ENCODE measurements at places on chromosomes 4 and X.

- peak; percentile 17 for DNase-seq
Observed at GRCh38 chr4:41538887-41539498, 1.0 kb downstream of the LIMCH1 start.

DNA sequence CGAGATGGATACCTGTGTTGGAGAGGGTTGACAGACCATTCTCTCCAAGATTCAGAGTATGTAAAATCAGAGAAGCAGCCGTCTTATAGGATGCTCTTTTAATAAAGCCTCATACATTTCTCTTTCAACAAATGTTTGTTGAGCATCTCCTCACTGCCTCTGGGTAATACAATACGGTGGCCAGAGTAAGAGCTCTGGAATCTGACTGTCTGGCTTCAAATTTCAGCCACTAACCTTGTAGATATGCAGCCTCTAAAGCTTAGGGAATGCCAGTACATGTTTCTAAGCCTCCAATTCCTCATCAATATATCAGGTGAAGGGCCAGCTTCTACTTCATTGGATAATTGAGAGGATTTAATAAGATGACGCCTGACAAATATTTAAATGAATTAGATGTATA is 61.3 kb downstream of the CLNK start:
- DNase-seq: no peak

DNA sequence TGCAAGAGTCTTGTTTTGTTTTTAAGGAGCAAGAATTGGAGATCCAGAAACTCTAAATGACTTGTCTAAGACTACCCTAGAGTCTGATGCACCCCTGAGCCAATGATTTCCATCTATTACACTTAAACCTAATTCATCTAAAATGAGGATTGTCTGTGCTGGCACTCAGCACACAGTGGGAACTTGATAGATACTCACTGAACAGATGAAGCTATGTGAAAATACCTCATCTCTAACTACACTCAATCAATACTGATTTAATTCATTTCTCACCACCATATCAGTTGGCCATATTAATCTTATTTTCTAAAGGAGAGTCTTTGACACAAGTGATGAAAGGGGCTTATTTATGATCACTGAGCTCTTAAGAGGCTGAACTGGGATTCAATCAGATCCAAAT is 262.1 kb downstream of the HS3ST1 start:
- no peak for DNase-seq

DNA sequence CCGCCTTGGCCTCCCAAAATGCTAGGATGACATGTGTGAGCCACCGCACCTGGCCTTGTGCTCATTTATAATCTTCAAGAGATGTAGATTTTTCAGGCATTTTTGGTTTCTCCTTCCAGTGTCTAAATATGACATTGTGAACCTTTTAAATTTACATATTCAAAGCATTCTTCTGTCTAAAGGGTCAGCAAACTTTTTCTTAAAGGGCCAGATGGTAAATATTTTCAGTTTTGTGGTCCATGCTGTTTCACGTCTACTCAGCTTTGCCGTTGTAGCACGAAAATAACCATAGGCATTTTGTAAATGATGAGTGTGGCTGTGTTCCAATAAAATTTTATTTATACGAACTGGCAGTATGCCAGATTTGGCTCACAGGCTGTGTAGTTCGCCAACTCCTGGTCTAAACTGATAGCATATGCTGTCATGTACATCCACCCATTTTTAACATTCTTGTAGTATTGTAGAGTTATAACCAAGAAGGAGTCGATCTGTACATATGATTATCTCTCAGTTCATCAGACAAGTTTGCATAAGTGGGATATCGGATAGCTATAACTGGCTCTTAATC is 12.7 kb upstream of the GCNA start:
- no peak for DNase-seq

DNA sequence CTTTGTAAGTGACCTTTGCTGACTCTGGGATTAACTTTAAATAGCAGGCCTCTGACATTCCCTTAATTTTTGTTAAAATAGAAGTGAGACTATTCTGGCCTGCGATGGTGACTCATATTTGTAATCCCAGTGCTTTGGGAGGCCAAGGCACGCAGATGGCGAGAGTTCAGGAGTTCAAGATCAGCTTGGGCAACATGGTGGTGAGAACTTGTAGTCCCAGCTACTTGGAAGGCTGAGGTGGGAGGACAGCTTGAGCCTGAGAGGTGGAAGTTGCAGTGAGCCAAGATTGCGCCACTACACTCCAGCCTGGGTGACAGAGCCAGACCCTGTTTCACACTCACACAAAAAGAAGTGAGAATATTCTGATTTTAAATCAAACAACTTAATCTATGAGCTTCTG is 27.3 kb downstream of the ZNF330 start:
- no peak for DNase-seq

DNA sequence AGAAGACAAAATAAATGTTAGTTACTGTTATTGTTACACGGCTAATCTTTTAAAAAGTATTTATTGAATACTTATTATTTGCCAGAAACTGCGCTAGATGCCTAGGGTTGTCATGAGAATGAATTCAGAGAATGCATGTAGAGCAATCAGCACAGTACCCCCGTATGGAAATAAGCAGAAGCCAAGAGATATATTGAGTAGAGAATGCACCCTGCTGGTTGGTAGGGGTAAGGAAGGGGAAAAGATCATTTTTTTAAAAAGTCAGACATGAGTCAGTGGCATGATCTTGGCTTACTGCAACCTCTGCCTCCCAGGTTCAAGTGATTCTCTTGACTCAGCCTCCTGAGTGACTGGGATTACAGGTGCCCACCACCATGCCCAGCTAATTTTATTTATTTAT is 13.1 kb upstream of the DRP2 start:
- no peak for DNase-seq

DNA sequence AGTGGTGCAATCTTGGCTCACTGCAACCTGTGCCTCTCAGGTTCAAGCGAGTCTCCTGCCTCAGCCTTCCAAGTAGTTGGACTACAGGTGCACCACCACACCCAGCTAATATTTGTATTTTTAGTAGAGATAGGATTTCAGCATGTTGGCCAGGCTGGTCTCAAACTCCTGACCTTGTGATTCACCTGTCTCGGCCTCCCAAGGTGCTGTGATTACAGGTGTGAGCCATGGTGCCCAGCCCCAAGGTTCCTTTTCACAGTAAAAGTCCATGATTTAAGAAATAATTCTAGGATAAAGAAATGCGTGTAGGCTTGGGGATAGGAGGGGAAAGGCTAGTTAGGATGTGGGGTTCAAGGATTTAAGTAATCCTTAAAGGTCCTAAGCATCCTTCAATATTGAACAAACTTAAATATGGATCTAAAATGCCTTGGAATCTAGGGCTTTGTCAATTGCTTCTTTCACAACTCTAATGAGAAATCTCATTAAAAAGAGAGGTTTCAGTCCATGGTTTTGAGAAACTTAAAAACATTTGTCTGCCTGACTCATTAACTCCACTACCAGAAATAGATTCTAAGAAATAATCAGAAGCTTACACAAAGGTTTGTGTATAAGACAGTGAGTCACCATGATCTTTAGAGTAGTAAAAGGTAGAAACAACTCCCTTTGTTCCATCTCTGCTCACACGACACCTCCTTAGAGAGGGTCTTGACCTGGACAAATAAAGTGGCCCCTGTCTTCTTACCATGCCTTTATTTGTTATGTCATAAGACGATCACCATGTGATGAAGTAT is 203.2 kb downstream of the PTTG2 start:
- no peak for DNase-seq

GRCh38 chr4:95601356-95601755 is 52.6 kb upstream of the UNC5C start:
- DNase-seq: no peak

Data from midbrain (tissue), 1 donor.